ENCODE measurements at places on chromosomes 2 and 18.

- DNase-seq: no peak
These were observed 26.8 kb downstream of the MAPK4 start for GRCh38 chr18:50586710-50587109.

GRCh38 chr2:202848813-202849212 lies 22.8 kb downstream of the ICA1L start:
- no peak for DNase-seq

- DNase-seq: no peak
These were observed 44.1 kb upstream of the IGFBP2 start for GRCh38 chr2:216588861-216589710.

DNA sequence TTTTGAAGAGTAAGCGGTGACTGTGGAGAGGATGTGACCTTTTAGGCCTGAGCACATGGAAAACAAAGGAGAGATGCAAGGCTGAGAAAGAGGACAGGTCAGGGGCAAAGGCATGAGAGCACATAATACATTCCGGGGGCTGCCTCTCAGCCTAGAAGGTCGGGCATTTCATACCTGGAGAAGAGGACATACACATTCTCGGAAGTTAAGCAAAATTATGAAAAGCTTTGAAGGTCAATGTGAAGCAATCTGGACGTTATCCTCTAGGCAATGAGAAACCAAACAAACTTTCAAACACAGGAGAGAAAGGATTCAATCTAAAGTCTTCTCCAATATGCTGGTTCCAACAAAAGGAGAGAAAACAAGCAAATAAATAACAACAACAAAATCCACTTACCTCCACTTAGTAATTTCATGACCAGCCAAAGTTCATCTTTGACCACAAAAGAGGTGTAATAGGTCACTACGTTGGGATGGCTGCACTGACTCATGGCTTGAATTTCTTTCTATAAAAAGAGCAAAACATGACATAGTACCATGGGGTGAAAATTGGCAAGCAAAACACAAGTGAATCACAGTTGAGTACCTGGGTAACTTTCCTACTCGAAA lies 80.4 kb downstream of the STK39 start:
- no peak for DNase-seq

DNA sequence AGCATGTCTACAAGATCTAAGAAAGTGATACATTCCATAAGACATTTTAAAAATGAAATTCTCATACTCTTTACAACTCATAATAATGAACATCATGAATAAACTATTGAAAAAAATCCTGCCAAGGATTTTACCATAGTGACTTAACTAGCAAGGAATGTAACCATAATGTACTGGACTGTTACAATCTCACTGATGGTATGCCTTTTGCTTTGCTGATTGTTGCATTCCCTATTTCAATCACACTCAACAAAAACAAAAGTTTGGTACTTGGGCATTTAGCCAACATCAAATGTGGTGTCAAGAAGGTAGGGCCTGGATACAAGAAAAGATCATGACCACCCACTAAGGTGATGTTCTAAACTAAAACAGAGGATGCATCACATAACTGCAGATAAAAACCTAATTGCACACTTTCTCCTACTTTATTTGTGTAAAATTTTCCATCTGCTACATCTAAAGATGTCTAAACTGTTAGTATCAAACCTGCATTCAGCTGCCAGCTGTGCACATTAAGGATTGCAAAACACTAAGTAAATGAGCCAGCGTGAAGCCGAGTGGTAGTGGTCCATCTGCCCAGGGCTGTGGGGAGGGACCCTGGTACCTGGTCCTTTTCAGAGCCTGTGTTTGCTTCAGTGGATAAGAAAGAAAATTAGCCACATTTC lies 564.4 kb downstream of the ZEB2 start:
- DNase-seq: no peak

DNA sequence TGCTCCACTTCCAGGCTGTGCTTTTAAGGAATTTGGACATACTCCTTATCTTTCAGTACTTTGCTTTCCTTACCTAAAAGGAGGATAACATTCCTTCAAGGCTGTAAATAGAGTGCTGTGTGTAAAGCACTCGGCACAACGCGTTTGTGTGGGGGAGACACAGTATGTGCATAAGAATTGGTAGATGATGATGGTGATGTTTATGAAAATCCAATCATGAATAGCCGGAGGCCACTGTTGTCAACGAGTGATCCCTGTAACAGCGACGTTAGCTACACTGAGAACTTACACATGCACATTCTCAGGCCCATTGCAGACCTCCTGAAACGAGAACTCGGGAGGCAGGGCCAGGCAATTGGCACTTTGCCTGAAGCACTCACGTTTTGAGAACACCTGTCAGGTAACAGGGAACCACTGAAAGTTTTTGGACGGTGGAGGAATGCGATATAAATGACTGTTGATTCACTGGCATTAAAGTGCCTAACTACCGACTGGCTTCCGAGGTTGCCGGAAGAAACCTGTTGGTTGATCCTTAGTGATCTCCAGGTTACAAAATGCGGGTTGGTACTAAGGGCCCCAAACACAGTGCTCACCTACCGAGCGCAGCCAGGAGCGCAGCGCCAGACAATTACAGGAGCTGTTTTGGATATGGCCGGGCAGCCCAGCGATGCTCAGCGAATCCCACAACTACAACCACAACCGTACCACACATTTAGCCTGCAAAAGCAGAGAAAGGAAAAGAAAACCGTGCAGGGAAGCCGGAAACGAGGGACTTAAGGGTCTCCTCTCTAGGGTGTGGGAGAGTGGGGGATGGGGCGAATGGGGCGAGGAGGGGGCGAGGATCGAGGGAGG lies 1.0 kb upstream of the MAP4K4 start:
- no peak for DNase-seq

GRCh38 chr18:24999650-25000267 lies 352.2 kb downstream of the ZNF521 start:
- no peak for DNase-seq

- DNase-seq: no peak
These were observed 182.4 kb upstream of the MC4R start for GRCh38 chr18:60554967-60555366.

DNA sequence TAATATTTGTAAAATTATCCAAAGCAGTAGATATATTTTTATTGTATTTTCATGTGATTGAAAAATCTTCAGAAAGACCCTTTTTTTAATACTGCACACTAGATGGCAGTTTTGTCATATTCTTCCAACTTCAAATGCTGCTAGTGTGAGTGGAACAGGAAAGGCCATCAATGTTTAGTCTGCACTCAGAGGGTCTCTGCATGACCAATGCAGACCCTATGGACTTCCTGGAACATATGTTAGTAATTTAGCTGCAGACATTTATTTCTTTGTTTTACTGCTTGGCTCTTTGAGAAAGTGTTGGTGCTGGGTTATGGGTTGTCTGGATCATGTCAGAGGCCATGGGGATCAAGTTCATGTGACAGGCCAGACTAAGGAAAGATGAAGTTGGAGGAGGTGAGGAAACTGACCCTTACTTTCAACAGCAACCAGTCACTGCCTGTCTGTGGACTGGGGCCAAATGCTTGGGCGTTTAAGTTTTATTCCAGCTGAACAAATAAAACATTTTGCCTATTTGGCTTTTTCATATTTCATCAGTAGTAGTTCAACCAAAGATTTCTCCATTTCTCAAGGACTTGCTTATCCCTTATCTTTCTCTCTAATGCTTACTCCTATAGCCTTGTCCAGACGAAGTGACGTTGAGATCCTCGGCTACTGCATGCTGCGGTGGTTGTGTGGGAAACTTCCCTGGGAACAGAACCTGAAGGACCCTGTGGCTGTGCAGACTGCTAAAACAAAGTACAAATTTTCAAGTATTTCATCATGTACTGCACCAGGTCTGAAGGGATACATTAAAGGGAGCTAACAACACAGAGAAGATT lies 84.8 kb downstream of the VRK2 start:
- no peak for DNase-seq

DNA sequence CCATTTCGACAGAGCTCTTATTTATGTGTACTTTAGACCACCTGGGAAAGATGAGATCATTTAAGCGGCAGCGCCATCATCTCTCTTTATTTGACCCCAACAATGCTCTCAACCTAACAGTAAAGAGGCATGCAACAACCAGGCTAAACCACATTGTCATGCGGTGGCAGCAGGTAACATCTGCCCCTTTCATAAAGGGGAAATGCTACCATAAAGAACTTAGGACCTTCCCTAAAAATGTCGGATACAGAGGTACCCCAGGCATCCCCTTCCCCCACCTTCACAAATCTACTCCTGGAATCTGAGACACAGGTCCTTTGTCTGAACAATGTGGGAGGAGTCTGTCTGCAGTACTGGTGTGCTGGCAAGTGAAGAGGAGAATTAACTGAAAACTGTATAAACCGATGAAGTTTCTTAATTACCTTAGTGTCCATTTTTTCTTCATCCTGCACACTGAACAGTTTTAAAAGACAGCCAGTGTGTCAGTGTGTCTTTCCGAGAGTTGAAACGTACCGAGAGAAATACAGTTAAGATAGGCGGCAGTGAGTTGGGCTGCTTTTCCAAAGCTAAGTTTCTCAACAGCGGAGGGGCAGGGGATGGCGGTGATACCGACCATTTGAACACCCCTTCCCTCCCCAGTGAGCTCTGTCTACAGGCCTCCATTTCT lies 1.9 kb downstream of the MEX3C start:
- DNase-seq: no peak

DNA sequence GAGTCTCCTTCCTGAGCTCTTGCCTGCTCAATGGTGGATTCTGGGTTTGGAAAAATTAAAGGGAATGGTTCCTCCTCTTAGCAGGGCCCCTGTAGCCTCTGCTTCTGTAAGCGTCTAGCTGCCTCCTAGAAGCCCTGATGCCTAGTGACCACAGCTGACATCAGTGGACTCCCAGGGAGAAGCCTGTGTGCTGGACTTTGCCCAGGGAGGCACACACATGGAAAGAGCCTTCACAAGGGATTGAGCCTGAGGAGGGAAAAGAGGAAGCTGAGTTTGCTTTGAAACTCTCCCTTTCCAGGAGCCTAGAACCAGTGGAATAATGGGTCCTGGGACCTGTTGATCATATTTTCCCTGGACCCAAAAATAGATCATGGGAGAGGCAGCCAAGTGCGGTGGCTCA lies 1.4 kb upstream of the CFAP65 start:
- DNase-seq: no peak

GRCh38 chr2:185970148-185970852 lies 231.7 kb downstream of the FSIP2 start:
- DNase-seq: no peak

DNA sequence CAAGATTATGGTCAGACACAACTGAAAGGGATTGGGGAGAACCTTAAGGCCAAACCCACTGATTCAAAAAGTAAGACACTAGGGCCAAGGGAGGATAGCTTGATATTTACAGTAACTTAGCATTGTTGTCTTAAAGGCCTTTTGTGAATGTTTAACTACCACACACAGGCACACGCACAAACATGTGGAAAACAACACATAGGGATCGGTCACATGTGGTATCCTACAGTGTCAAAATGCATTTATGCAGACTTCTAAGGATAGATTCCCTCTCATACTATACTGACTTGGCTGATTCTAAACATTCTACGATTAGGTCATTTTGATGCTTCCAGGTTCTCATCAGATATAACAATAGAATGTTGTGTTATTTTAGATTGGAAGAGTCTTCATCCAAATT lies 638.9 kb upstream of the LRRTM1 start:
- no peak for DNase-seq

DNA sequence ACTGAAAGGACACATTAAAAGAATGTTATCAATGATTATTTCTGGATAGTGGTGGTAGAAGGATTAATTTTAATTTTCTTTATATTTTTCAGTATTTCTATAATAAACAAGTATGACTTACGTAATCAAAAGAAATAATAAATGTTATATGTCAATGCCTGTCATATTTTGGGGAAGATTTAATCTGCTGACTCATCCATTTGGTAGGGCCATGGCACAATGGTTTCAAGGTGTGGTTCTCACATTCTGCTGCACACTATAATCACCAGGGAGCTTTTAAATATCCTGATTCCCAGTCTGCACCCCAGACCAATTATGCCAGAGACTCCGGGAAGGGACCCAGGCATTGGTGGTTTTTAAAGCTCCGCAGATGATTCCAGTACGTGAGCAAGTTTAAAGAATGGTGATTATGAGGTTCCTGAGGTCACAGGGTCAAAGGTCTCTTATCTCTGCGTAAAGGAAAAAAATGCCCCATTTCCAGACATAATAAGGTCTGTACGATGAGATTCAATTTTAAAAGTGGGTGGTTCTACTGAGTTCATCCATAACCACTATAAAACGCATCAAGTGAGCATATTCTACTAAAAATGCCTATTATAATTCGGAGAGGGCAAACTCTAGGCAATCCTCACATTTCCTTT lies 27.2 kb downstream of the WIPF1 start:
- DNase-seq: no peak

DNA sequence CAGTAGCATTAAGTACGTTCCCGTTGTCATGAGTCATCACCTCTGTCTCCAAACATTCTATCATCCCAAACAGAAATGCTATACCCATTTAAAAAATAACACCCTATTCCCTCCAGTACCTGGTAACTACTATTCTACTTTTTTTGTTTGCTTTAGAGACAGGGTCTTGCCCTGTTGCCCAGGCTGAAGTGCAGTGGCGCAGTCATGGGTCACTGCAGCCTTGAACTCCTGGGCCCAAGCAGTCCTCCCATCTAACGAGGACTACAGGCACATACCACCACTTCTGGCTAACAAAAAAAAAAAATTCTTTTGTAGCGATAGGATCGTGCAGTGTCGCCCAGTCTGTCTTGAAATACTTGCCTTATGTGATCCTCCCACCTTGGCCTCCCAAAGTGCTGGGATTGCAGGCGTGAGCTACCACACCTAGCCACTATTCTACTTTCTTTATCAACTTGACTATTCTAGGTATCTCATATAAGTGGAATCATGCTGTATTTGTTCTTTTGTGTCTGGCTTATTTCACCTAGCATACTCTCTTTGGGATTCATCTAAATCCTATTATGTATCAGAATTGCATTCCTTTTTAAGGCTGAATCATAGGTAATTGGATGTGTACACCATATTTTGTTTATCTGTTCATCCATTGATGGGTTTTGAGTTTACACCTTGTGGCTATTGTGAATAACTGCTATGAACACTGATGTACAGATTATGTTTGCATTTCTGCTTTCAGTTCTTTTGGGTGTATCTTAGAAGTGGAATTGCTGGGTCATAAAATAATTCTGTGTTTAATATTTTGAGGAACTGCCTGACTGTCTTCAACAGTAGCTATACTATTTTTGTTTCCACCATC lies 14.4 kb downstream of the ZCCHC2 start:
- no peak for DNase-seq

- no peak for DNase-seq
These were observed 41.8 kb upstream of the LCLAT1 start for GRCh38 chr2:30405260-30405605.
